Activated naive CD4-positive, alpha-beta T cell treated with Interleukin-2 at 50 U/mL for 16 hours (primary cell): ENCODE measurements at places on chromosomes 3 and 15.

GRCh38 chr15:36899696-36900095 is 200.7 kb downstream of the MEIS2 start:
- no peak for DNase-seq

GRCh38 chr15:68507447-68507846 is 71.3 kb upstream of the CORO2B start:
- no peak for DNase-seq

DNA sequence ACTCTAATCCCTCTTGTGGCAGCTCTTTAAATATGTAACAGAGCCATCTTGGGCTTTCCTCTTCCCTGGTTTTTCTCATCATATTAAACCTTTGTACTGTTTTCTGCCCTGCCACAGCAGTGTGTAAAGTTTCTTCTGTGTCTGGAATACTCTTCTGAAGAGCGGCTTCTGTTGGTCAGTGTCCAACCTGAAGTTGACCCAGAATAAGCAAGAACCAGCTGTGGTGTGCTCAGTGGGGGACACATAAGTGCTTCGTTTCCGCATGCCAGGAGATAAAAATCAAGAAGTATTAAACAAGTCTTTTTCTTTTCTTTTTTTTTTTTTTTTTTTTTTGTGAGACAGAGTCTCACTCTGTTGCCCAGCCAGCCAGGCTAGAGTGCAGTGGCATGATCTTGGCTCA is 173.2 kb upstream of the CHRM5 start:
- no peak for DNase-seq

GRCh38 chr15:72216079-72216478 is 14.9 kb downstream of the PKM start:
- DNase-seq = no peak

DNA sequence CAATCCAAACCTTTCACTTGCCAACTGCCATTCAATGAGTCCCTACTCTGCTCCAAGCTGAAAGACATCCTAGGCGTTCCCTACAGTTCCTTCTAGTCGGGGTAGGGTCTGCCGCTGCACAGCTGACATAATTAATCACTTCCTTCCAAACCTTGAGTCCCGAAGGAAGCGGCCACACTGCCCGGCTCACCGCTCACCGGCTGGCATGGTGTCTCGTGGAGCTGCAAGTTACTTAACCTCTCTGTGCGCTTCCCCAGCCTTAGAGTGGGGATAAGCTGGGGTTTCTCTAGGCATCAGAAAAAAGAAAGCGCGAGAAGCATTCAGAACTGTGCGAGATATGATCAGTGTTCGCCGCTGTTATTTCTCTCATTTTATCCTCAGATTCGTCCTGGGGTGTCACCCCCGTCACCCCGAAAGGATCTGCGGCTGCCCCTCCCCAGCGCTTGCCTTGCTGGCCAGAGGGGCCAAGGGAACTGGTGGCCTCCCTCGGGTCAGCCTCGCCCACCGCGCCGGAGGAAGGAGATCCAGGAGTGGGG is 748 bp downstream of the MRPS25 start:
- peak; percentile 30 for DNase-seq

- DNase-seq = no peak
Measured at GRCh38 chr3:3848923-3849275, 49.7 kb downstream of the LRRN1 start.

- DNase-seq = no peak
Measured at GRCh38 chr3:183180784-183181295, 18.3 kb upstream of the LAMP3 start.

DNA sequence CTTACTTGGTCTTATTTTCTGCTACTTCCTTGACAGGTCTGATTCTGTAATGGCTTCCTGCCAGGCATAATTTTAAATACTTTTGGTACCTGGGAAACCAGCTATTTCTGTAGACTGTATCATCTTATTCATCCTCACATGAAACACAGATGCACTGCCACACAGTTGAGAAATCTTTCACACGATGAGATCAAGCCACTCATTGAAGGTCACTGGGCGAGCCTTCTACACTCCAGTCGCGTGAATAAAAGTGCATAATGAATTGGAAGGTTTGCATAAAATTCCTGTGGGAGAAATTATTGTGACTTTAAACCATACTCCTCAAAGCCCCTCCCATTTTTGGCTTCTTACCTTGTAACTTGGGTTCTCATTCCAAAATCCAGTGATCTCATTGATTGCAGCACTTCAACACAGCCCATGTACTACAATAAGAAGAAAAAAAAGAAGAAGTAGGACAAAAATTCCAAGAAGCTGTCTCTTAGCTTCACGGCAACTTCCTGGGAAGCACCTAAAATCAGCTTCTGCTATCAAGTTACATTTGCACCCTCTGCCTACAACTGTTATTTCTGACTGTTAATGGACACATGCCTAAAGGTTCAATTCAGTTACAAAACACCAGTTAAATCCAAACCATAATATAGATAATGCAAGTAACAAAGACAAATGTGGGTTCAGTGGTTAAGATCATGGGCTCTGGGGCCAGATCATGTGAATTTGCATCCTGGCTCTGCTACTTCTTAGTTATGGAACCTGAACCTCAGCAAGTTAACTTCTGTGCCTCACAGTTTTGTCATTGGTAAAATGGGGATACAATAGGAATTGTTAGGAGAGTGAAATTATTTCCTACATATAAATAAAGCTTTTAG is 39.0 kb downstream of the SHC4 start:
- no peak for DNase-seq

DNA sequence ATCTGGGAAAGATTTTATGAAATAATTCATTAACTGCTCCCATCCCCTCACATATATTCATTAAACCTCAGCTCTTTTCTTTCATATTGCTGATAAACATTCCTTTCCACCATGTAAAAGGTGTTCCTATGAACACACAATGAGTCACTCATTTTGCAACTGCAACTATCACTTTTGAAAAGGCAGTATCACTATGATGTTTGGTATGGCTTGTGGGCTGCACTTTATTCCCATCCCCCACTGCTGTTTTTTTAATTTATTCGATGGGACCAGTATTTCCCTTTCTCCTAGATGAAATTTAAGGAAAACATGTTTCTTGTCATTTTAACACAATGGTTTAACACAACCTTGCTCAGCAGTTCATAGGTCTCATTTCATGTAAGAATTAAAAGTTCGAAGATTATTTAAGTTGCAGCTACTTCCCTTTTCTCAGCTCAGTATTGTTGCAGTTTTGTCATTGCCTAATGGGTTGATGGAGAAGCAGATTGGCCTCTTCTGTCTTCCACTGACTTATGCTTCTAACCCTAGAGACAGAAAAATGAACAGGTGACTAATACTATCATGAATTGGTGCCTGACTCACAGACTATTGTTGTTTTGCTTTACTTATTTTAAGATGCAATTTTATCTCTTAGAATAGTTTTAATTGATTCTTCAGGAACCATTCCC is 280.3 kb downstream of the ZPLD1 start:
- DNase-seq = no peak

DNA sequence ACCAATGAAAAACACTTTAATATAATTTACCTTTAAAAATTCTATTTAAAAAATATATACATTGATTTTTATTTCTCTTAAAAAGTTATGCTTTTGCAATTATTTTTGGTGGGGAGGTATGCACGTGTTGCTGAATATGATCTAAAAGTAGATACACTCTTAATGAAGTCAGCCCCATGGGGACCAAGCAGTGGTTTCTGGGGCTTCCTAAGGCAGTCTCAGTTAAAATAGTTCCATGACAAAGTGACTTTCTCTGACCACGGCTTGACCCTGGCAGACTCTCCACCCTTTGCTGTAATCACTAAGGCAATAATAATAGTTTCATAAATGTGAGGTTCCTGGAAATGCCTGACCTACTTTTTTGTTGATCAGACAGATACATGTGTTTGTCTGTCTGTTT is 50.4 kb downstream of the CCR4 start:
- DNase-seq = peak; percentile 51

GRCh38 chr3:131630097-131630496 is 127.3 kb upstream of the MRPL3 start:
- no peak for DNase-seq

DNA sequence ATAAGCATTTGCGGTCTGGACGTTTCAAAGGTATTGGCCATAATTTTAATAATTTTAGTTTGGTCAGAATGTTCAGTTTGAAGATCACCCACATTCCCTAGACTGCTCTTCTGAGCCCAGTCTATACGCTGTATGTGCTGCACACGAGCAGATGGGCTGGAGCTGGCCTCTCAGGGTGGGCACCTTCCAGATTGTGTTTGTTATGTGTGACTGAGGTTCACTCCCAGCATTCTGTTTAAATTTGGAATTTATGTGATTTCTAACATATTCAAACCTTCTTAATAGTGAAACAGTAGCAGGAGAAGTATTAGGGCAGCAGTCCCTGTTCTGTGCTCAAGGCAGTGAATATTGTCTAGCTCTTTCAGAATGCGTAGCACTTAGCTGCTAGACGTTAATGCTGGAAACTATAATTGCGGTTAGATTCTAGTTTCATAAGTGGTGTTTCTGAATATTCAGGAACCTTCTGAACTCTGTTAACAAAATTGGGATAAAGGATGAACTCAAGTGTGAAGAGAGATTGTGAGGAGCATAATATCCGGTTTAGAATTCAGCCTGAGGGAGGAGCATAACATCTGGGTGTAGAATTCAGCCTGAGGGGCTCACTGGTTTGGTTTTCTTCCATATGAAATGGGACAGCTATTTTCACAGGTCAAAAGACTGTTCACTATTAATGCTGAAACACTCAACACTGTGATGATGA is 68.6 kb upstream of the RPL35A start:
- DNase-seq = no peak
